D341Med (cell line): ENCODE measurements at places on chromosomes 2 and 18.

GRCh38 chr2:143841935-143842334 lies 678.0 kb downstream of the ZEB2 start:
- DNase-seq: no peak

DNA sequence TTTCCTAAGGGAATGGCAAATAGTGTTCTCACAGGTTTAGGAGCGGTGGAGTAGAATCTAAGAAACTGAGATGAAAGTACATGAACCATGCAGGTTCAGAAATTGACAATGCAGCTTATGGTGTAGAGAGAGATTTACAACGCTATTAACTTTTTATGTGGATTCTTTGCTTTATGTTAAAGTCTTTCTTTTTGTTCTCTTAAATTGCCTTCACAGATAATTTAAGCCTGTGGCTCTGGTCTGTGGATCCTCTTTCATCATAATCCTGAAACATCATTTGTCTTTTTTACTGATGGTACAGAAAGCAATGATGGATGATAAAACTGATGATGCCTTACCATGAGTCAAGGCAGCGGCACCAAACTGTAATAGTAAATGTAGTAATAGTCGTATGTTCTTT lies 30.3 kb downstream of the SOCS6 start:
- DNase-seq: no peak

GRCh38 chr2:218265626-218266025 lies 4.3 kb downstream of the AAMP start:
- DNase-seq: no peak

GRCh38 chr2:74186038-74186437 lies 7.4 kb upstream of the MOB1A start:
- DNase-seq: no peak

DNA sequence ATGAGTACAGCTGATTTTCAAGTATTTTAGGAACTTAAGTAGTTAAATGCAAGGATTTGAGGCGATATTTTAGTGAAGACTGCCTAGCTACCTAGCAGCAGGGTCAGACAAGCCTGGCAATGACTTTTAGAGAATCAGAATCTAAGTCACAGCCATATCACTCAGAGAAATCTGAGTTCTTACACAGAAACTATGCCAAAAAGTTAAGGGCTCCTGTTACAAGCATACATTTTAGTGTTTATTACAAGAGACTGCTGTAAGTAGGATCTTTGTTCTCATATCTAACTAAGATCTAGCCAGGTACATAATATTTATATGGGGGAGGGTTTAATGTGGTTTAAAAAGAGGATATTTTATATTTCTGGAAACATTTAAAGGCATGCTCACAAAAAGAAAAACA lies 37.5 kb downstream of the MAP4K3 start:
- DNase-seq: no peak

DNA sequence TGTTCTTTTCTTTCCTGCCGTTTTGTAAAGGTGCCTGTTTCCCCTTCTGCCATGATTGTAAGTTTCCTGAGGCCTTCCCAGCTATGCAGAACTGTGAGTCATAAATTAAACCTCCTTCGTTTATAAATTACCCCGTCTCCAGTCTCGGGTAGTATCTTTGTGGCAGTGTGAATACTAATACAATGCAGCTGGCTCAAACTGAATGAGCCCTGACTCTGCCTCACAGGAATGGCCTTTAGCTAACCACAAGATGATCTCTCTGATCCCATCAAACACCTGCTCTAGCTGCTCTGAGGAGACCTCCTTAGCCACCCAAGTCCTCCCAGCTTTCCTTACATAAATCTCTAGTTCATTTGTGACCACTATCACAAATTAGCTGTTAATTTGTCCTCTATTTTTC lies 41.5 kb upstream of the CAB39 start:
- DNase-seq: no peak

DNA sequence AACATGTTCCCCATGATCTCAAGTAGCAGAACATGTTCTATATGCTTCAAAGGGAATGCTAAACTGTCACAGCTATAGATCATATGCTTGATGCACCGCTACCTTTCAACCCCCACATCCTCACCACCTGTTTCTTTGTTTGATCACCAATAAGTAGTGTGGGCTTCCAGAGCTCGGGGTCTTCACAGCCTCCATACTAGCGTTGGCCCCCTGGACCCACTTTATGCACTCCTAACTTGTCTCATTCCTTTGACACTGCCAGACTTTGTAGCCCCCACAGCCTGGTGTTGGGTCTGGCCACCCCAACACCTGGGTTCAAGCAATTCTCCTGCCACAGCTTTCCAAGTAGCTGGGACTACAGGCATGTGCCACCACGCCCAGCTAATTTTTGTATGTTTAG lies 11.6 kb upstream of the RBM44 start:
- DNase-seq: no peak

DNA sequence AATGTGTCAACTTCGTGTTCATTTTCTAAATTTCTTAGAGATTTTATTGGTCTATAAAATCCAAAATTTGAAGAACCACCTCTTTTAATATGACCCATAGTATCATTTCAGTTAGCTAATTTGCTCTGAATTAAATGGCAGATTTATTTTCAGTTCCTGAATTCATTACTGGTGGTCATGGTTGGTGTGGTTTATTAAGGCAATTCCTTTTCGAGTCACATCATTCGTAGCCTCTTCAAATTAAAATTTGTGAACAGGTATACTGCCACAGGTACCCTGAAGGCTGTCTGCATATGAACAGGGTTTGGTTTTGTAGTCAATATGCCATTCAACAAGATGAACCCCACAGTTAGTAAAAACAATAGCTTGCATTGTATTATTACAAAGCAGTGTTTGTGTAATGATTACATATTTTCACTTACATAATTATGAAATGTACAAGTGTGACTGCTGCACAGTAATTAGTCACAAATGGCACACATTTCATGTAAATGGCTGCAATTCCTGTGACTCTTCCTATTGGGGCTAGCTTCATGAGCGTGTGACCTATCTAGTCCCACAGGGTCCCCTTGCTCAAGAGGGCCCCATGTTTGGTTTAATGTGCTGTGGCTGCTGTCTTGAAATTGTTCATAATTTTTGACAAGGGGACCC lies 48.9 kb downstream of the CDC42EP3 start:
- DNase-seq: no peak

GRCh38 chr2:151029406-151030157 lies 232.1 kb downstream of the RBM43 start:
- DNase-seq: no peak

- no peak for DNase-seq
Measured at GRCh38 chr2:71725836-71726235, 272.5 kb downstream of the DYSF start.

DNA sequence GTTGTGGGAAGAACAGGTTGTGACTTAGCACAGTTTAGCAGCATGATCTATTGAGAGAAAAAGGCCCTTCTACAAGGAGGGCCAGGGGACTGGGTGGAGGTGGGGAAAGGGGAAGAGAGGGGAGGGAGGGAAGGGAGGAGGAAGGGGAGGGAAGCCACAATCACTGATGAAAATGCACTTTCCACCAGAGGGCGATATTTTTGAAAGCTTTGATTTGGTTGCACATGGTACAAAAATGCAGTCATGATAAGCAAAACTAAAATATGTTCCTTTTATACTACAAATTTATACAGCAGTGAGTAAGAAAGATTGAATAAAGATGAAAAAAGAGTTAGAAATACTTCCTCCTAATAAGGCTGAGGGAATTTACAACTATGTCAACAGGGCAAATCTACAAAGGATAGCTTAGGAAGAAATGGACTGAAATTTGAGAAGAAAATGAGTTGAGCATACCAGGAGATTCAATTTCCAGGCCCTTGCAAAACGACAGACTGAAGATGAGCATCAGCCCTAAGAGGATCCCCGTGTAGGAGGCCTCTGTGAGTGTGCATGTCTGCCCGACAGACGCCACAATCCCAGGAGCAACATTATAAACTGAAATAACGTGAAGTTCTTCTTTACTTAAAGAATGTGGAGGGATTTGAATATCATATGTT lies 17.2 kb downstream of the SH3YL1 start:
- peak; percentile 49 for DNase-seq

DNA sequence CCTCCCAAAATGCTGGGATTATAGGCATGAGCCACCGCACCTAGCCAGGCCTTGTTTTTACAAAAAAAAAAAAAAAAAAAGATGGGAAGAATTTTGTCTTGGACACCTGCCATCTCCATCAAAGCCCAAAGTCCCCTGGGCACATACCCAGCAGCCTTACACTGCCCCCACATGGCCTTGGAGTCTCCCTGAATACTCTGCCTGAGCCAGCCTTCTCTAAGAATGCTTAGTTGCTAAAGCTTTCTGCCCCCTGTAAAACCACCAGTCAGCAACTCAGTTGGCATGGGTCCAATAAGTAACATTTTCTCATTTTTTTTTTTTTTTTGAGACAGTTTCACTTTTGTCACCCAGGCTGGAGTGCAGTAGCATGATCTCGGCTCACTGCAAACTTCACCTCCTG lies 40.6 kb downstream of the SPC25 start:
- peak; percentile 40 for DNase-seq

DNA sequence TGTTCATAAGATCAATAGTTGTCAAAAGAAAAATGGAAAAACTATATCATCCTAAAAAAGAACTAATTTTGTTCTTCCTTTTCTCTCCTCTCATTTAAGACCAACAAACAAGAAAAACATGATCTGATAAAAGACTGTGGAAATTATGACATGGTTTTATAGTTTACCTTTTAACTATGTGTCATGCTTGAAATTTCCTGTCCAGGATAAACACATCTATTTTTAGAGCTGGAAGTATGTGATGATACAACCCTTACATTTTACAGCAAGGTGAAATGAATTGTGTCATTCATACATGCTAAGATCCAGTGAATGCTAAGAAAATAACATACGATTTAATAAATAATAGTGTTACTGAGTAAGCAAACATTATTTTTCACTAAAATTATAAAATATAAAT lies 89.9 kb downstream of the GULP1 start:
- DNase-seq: no peak

DNA sequence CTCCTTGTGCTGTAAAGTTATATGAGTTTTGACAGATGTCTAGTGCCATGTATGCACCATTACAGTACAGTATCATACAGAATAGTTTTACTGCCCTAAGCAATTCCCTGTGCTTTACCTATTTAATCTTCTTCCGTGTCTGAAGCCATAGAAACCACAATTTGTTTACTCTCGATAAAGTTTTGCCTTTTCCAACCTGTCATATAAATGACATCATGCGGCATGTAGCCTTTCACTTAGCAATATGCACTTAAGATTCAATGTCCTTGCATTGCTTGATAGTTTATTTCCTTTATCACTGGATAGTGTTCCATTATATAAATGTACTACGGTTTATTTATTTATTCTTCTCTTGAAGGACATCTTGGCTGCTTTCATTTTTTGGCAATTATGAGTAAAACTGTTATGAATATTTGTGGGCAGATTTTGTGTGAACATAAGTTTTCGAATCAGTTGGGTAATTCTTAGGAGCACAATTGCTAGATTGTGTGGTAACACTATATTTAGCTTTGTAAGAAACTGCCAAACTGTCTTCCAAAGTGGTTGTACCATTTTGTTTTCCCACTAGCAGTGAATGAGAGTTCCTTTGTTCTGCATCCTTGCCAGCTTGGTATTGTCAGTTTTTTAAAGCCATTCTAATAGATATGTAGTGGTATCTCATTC lies 136.8 kb upstream of the MAP3K20 start:
- no peak for DNase-seq

DNA sequence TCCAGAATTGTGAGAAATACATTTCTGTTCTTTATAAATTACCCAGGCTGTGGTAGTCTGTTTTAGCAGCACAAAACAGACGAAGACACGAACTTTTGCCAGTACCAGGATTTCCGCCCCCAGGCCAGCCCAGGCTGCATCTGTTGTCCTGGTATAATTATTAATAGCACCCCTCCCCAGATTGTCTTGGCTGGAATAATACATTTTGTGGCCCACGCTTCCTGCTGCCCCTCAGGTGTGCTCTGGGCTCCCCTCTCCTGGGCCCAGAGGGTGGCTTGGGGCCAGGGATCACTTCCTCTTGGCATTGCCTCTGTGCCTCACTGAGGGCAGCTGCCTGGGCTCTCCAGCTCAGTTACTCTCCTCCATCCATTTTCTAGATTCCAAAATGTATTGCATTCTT lies 102.1 kb upstream of the HS6ST1 start:
- peak; percentile 0 for DNase-seq

DNA sequence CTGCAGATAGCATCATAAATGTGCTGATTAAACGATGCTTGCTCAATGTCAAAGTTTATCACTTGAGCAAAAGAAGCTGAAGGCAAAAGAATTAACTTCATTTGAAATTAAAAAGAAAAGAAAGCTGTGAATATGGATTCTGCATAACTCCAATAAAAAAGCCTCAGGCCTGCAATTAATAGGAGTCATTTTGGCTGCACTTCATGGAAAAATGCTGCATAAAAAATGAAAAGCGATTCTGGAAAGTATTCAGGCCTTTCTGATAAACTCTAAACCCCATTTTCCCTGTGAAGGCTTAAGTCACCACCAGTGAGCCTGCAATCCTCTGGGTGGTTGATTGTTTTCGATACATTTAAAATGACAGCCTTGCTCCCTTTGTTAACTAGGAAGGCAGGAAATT lies 1793.4 kb downstream of the SUCLG1 start:
- no peak for DNase-seq

GRCh38 chr2:110941226-110941625 lies 179.5 kb upstream of the BCL2L11 start:
- DNase-seq: no peak

- DNase-seq: no peak
Measured at GRCh38 chr2:101041413-101041812, 39.3 kb downstream of the RPL31 start.

GRCh38 chr2:227822416-227823003 lies 8.9 kb downstream of the CCL20 start:
- DNase-seq: no peak

DNA sequence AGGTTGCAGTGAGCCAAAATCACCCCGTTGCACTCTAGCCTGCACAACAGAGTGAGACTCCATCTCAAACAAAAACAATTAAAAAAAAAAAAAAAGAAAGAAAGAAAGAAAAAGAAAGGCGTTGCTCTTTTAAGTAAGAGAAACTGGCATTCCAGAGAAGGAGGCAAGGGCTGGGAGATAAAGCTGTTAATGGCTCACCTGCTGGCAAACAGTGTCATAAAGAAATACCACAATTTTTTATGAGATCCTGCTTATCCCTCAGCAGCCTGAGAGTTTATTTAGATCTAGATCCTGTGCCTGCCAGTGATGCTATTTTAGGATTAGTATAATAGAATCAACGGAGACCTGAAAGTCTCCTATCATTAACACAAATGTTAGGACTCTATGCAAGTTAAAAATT lies 16.3 kb downstream of the SLC19A3 start:
- no peak for DNase-seq

- peak; percentile 79 for DNase-seq
Measured at GRCh38 chr18:22563164-22563583, 145.5 kb upstream of the CTAGE1 start.

DNA sequence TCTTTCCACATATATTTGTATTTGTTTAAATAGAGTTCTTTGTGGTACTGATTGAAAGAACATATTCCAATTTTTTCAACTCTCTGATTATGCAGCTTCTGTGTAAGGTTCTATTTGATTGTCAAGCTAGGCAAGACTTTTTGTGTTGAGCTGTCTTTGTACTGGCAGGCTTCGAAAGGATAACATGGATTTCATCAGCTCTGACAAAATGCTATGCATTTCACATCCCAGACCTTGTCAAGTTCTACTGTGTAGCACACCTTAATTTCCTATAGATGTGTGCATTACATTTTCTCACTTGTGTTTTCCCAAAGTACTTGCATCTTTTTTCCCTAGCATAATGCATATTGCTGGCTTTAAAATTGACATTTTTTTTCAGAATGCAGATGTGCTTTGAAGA lies 555.0 kb upstream of the GYPC start:
- no peak for DNase-seq

- DNase-seq: no peak
Measured at GRCh38 chr2:76472946-76473345, 762.2 kb upstream of the GCFC2 start.

- no peak for DNase-seq
Measured at GRCh38 chr2:236977852-236978398, 107.8 kb upstream of the COPS8 start.
